ENCODE measurements at places on chromosomes 3 and 15.

GRCh38 chr15:35304389-35304788, 219.3 kb upstream of the NANOGP8 start:
- no peak for DNase-seq

DNA sequence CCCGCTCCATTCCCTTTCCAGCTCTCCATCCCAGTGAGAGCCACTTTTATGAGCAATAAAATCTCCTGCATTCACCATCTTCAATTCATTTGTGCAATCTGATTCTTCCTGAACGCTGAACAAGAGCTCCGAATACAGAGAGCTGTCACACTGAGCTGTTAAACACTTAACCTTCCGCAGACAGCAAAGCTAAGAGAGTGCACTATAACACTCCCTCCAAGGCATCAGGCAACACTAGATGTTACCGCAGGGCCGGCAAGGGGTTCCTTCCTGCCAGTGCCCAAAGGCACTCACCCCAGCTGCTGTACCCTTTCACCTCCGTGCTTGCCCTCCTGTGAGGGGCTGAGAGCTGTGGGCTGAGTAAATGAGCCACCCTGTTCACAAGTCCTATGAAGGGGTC, 85.6 kb downstream of the BCHE start:
- DNase-seq = no peak

- no peak for DNase-seq
These were observed 530.4 kb downstream of the AGBL1 start for GRCh38 chr15:86610038-86610437.

GRCh38 chr3:151969026-151969642, 95.7 kb downstream of the SUCNR1 start:
- no peak for DNase-seq

DNA sequence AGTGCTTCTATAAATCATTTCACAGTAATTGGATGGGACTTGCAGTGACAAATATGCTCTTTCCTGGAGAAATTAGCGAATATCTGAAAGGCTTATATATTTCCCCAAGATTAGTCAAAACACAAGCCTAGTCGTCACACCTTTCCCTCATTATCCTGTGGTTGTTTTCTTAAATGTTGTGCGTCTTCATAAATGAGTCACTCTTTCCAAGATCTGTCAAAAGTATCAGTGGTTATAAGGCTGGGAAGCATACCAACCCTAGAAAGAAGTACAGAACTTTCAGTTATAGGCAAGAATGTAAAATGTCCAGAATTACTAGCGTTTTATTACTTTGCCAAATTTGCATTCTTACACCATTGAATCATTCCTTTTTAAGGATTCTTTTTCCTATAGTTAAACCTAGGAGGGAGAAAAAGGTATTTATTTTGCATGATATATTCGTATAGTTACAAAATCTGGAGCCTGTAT, 33.6 kb downstream of the TMEM212 start:
- no peak for DNase-seq

DNA sequence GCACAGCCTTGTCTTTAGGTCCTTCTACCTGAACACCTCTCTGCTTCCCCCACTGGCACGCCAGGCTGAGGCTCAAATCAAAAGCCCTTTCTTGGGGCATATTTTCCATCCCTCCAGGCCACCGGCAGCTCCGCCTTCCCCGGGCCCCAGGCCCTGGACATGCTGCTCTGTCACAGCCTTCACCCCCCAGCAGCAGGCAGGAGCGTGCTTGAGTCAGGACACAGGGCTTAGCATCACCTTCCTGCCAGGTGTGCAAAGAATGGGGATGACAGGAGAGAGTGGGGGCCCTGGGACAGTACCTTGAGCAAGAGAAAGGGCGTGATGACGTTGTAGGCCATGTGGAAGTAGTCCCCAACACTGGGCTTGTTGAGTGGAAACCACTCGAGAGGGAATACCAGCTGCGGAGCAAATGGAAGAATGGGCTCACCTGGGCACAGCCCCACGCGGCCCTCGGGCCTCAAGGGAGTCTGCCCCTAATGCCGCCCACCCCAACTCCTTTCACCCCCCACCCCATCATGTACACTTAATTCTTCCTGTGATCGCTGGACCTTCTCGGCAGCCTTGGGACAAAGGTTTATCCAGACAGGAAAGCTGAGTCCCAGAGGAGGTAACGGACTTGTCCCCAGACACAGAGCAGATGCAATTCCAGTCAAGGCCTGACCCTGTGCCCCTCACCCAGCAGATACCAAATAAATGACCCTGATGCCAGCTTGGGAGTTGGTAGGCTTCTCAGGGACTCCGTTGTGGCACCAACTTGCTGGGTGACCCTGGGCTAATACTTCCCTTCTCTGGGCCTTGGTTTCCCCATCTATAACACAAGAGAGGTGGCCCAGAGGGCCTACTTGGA, 9.1 kb upstream of the CALML4 start:
- DNase-seq = no peak

GRCh38 chr3:187550446-187550845, 119.7 kb downstream of the SST start:
- DNase-seq = no peak

DNA sequence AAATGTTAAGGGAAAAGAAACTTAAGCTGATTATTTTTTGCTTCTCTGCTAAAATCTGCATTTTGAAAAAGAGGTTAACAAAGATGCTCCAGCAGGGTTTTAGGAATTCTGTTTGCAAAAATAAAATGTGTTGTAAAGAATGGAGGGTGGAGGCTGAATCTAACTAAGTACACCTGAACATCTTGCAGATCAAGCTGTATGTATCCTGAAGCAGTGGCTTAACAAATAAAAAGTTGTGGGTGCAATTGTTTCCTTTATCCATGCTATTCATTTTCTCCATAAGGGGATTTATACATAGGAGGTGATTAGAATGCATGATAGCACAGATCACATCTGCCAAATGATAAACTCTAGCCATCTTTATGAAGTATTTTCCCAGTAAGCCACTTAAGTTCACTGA, 466.3 kb downstream of the ERC2 start:
- DNase-seq = no peak
